ENCODE measurements at places on chromosomes 12 and 14. TPM values are rescaled to one million over a fixed set of nuclear protein-coding genes. Genes with fewer than 3 reads are reported as not detected.
A peak's percentile ranks its signal among the peaks of the same experiment; 100 is the strongest.

Gene TAC3
- 6.5 TPM for total RNA-seq

Gene NDRG2
- total RNA-seq: 40.2 TPM

DNA sequence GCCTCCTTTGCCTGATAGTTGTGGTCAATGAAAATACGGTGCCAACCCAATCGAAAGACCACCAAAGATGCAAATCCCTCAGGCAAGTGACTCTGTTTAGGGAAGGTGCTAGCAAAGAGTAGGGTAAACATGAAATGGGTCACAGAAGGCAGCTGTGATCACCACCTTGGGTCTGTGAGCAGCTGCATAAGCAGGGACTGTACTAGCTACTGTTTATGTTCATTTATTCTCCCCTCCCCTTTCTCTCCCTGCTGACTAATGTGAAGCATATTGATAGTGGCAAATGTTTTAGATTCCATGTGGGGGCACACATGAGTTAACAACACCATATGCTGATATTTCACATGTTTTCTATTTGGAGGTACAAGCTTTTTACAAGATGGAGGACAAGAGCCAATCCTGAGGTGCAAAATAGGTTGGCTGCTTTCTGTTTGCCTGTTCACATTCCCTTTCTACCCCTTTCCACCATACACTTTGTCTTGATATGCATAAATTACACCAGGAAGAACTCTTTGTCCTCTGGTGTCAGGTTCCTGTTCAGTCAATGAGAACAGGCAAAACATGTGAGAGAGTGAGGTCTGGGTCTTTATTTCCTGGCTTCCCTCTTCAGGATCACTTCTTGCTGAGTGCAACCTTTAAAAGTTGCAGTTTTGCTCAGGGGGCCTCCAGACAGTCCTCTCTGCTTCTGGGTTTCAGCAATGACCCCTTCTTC is 71.1 kb downstream of the AVPR1A start:
- no peak for DNase-seq

DNA sequence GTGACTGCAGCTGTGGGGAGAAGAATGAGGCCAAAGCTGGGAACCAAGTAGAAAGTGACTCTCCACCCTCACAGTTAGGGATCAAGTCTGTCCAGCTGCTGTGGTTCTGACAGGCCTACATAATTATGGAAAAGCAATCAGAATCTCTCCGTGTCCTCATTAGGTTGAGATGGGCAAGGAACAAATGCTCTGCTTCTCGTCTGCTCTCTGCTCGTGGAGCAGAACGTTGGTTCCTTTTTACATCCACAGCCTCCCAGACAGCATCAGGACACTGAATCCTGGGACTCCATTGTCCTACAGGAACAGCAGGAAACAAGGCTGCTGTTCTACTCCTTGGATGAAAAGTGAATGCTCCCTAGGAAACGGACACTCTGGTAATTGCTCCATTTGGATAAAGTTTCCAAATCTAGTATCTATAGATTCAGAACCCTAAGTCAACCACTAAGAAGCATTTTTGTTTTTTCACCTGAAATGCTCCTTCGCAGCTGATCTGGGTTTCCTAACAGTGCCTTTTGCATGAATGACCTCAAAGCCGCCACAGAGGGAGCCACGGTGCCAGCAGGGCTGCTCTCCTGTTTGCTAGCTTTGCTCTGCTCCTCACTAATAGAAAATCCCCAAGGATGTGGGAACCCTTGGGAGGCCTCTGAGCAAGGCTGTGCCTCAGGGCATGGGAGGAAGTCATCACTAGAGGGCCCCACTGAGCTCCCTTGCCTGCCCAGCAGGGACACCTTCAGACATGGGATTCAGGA is 102.0 kb downstream of the EGLN3 start:
- peak; percentile 44 for DNase-seq

- DNase-seq: no peak
Observed at GRCh38 chr14:44135972-44136371, 371.1 kb downstream of the FSCB start.

DNA sequence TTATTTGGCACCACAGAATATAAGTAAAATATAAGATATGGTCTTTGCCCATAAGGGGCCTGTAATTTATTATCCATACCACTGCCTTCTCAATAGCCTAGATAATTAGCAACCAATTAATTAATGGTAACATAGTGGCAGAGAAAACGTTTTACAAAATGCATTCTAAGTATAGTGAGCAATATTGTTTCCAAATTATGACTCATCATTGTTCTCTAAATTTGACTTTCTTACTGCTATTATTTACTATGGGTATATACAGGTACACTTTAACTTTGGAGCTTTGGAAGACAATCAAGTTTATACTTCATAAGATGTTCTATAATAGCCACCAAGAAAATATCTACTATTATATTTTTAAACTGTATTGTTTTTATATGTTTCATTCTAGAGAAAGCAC is 26.7 kb downstream of the DCP1B start:
- DNase-seq: no peak

Measured in umbilical cord (tissue), 2 donors.